ENCODE measurements at places on chromosomes 6 and 20.

DNA sequence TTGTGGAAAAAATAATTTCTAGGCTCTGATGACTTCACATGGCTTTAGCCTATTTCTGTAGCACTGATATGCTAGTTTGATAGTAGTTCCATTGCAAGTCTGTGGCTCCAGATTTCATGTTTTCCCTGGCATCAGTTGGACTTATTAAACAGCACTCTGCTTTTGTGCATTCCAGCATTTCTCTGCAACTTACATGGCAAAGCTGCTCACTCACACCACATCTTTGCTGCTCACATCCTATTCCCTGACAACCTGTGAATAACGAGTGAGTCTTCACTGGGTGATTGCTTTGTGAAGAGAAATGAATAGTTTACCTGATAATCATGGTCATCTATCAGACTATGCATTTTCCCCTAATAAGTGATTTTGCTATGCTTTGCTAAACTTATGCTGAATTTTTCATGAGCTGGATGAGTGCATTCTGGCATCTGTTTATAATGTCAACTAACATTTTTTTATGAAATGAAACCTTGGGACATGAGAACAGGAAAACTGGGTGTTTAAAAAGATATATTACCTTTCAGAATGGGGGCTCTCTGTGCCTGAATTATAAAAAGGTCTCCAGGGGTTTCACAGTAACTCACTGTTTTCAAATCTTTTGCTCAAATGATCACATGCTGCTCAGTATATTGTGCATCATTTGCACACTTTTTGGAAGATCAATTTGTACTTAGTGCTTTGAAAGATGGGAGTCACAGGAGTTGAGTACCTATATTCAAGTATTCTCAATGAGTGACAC, 301.8 kb downstream of the TBC1D32 start:
- DNase-seq: no peak

DNA sequence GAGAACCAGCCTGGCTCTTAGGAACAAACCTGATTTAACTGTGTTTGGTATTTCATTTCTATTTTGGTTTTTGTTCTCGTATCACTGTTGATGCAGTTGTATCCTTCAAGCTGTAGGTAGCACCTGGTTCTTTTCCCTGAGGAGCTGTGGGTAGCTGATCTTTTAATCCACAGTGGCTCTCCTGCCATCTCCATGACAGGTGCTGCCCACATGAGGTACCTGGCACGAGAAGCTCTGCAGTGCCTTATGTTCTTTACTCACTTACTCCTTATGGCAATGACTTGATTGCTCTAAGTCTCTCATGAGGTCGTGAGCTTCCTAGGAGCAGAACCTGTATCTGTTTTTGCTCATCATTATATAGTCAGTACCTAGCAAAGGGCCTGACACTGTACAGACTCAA, 74.3 kb upstream of the EMILIN3 start:
- DNase-seq: no peak

DNA sequence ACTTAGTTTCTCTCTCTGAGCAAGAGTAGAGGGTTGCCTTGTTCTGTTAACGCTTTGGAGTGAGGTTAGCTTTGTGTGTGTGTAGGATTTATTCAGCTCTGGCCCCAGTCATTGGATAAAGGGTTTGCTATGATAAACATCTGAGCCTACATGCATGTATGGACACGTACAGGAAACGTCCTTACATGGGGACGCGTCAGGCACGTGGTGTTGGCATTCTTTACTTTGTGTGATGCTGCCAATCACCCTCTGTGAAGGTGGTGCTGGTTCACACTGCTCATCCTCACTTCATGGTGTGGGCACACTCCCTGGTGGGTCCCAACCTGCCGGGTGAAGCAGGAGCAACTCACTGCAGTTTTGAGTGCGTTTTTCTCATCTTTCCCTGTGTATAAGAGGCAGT, 53.4 kb upstream of the CD93 start:
- peak; percentile 46 for DNase-seq

DNA sequence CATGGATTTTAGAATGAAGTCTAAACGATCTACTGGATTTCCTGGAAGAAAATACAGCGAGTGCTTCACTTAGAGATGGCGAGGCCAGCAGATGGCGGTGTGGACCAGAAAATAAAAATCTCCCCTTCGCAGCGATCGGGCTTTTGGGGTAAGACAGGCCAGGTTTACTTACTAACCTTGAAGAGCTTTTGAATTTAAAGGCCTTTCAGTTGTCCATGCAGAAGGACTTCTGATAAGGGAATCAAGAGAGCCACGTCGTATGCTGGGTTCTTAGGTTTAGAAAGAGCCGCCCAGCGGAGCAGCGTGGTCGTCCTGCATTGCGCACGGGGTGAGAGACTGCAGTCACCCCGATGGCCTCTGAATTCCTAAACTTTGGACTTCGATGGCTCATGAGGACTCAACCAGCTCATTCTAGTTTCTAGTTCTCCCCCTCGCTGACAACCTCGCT, 125.2 kb upstream of the RALGAPA2 start:
- no peak for DNase-seq

DNA sequence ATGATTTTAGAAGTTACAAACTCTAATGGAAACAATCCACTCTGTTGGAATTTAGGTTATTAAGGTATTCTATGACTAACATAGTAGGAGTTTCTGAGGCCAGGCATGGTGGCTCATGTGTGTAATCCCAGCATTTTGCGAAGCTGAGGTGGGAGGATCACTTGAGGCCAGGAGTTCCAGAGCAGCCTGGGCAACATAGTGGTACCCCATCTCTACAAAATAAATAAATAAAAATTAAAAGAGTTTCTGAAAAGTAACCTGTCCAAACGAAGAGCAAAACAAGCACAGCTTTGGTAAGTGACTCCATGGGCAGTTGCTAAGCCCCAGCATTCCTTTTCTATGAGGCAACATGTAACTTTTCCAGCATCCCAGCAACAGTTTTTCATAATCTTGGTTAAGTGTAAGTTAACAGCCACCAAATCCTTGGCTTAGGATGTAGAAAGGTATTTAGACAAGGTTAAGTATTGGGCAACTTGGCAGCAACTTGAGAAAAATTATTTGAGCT, 86.3 kb downstream of the SOX4 start:
- DNase-seq: no peak

DNA sequence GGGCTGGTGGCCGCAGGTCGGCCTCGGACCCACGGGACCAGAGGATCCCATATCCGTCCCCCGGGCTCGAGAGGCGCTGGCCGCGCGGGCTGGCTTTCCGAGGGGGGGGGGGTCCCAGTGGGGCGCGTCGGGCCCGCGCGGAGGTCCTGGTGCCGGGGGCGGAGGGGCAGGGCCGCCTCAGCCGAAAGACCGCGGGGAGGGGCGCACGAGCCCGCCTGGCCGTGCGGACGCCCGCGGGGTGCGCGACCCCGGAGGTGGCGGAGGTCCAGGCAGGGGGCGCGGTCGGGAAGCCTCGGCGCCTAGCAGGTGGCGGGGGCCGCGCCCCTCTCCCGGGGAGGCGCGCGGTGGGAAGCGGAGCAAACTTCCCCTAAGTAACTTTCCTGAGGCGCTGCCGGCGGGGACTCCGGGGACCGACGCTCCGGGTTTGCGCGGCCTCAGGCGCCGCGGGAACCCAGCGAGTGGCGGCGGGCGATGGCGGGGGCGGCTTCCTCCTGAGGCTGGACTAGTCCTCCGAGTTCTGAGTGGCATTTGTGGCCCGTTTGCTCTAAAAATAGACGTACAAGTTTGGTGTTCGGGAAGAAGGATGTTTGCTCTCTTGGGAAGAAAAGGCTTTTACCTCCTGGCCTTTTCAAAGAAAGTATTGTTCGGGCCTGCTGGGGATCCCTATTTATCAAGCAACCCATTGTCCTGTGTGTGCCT, 26.5 kb upstream of the BTBD3 start:
- peak; percentile 77 for DNase-seq

DNA sequence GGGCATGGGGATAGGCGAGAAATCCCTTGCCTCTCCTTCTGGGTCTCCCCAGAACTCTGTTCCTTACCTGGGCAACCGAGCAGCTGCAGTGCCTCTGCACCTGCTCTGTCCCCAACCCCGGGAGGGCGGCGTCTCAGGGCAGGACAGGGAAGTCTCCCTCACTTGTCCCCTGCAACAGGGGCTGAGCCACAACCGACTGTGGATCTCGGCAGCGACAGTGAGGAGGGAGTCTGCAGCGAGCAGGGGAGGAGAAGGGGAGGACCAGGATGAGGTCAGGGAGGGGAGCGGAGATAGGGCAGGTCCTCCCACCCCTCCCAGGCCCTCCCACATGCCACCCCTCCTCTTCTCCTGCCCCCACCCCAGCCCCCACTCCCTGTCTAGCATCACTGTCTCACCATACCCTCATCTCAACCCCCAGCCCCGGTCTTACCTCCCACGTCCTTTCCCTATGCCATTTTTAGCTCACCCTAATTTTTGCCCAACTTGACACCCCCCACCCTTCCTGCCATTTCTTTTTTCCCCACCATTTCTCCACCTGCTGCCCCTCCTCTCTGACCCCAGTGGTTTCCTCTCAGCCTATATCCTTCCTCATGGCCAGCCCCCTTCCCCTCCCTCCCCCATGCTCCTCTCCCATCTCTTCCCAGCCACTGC, at the start of gene TNXB:
TSS of gene TNXB (minus strand) at position 225 of the 651 bp plus-strand sequence. CDS start 11,140 bp downstream, outside the sequence.
- no peak for DNase-seq

DNA sequence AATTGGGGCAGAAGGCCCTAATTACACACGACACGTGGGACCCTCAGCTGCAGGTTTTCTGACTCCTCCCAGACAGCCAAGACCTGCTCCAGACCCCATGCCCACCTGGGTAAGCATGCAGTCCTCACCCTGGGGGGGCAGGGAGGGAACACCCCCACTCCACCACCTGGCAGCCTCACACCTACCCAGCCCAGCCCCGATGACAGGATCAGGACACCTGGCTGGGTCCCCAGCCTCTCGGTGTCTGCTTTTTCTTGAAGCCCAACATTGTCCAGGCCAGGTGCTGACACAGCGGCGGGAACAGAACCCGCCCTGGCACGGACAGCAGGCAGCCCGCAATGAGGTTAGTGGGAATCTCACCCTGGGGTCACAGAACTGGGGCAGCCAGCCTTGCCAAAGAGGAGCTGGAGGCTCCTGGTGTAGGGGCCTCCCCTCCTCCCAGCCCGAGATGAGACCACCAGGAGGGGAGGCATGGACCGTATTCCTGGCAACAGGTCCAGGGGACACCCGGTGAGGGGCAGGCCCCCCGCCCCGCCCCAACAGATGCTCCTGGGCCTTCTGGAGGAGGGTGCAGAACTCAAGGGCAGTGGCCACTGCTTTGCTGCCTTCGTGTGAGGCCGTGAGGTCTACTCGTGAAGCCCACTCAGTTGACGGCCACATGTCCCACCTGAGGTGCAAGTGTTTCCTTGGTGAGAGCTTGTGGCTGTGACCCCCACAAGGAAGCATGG, 103.8 kb downstream of the DLL1 start:
- peak; percentile 55 for DNase-seq

DNA sequence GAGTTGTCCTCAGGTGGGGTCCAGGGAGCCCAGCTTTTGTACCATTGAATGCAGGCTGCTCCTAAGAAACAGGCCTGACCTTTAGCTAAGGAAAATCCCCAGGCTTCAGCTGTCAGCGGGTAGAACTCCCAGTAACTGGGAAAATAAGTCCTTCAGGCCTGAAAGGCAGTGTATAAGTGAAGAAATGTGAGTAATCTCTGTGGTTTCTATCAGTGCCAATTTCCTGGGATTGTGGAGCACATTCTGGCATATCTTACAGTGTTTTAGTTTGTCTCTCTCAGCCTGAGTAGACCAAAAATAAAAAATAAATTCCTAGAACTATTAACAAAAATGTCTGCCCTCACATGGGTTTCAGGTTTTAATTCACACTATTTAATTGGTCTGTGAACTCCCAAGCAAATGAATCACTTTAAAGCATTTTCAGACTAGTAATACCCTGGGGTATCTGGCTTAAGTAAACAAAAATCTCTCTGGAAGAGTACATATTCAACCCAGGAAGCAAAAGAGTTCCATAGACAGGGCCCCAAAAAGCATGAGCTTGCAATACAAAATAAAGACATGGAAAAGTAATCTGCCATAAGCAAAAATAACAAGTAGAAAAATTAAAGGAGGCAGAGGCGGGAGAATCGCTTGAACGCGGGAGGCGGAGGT, 566.2 kb upstream of the NOX3 start:
- no peak for DNase-seq

GRCh38 chr6:33692078-33692759, 19.3 kb downstream of the UQCC2 start:
- no peak for DNase-seq

- DNase-seq: no peak
Observed at GRCh38 chr6:149990661-149991471, 27.1 kb downstream of the ULBP1 start.

GRCh38 chr20:58712151-58712791, 19.7 kb downstream of the NPEPL1 start:
- peak; percentile 59 for DNase-seq

- DNase-seq: peak; percentile 89
Observed at GRCh38 chr20:46117704-46118467, at the start of gene CD40. Gene CD40 (plus strand): TSS chr20:46118314. CDS start chr20:46118344, 30 bp downstream.

GRCh38 chr6:74073999-74074398, 378.0 kb downstream of the CD109 start:
- DNase-seq: no peak

GRCh38 chr6:20532881-20533280, 1.4 kb upstream of the CDKAL1 start:
- no peak for DNase-seq

- DNase-seq: peak; percentile 41
Observed at GRCh38 chr20:24984961-24985640, 7.5 kb downstream of the APMAP start.

GRCh38 chr6:32152769-32153563, 975 bp upstream of the PPT2 start:
- no peak for DNase-seq

GRCh38 chr6:163695414-163695864, 280.9 kb downstream of the QKI start:
- no peak for DNase-seq

GRCh38 chr20:20037960-20038359, 14.3 kb downstream of the CRNKL1 start:
- no peak for DNase-seq

DNA sequence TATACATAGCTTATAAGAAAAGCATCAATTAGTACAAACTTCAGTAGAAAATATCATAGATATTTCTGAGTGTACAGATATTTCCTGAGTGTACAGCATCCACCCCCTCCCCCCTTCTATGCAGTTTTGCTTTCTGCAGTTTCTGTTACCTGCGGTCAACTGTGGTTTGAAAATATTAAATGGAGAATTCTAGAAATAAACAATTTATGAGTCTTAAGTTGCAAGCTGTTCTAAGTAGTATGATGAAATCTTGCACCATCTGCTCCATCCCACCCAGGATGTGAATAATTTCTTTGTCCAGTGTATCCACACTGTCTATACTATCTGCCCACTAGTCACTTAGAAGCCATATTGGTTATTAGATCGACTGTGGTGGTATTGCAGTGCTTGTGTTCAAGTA, 15.8 kb upstream of the GPR63 start:
- no peak for DNase-seq

DNA sequence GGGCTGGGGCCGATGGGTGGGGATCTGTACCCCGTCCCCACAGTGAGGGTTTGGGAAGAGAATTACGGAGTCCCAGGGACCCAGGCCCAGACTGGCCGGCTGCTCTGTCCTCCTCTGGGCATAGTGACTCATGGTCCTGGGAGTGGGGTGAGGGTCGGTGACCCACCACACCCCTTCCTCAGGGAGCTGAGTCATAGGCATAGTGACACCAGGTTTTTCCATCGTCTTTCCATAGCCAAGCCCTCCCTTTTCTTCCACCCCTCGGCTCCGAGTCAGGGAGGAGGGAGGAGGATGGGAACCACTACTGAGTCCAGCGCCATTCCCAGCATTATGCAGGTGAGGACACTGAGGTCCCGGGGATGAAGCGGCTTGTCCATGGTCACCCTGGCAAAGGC, 8.9 kb downstream of the CYP21A2 start:
- DNase-seq: peak; percentile 87

GRCh38 chr6:6738108-6738507, 149.6 kb downstream of the LY86 start:
- DNase-seq: no peak
